ENCODE measurements at places on chromosomes 13 and 19.

DNA sequence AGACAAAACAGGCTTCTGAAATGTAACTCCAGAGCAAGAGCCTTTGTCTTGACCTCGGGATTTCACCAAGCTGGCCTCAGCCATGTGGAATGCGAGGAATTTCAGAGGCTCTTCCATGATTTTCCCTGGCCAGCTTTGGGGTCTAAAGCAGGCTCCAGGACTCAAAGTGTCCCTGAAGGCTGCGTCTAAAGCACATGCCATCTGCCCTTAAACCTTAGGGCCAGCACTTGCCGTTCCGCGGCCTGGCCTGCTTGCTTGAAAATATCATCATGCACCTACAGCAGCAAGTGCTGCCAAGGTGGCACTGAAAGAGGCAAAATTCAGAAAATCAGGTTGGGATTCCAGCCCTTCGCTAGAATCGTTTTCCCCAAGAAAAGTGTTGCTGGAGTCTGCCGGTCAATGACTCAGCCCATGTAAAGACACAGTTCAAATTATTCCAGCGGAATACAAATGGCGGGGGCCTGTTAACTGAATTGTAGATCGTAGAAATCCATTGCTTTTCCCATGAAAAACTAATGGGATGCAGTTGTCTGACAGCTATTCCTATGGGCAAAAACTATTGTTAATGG, 105.7 kb upstream of the RAP2A start:
- peak; percentile 53 for DNase-seq

DNA sequence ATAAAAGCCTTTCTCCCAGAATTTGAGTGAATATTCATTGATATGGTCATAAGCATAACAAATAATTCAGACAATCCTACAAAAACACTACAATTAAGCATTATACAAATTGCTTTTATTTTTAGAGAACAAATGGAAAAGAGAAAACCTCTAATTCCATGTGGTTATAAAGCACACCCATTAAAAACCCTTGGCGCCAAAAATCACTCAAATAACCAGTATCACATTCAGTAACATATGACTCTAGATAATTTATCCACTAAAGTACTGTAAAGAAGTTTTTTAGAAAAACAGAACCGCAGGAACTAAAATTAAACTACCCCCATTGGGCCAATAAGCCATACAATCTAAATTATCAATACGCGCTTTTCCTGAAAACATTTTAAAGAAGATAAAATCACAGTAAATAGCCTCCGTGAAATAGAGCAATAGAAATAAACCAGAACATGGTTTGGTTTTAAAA, 569 bp downstream of the LCP1 start:
- DNase-seq, result no peak

GRCh38 chr13:66560991-66561390, 669.1 kb downstream of the PCDH9 start:
- no peak for DNase-seq

- DNase-seq, result no peak
Measured at GRCh38 chr13:30918662-30919405, 12.8 kb downstream of the MEDAG start.

DNA sequence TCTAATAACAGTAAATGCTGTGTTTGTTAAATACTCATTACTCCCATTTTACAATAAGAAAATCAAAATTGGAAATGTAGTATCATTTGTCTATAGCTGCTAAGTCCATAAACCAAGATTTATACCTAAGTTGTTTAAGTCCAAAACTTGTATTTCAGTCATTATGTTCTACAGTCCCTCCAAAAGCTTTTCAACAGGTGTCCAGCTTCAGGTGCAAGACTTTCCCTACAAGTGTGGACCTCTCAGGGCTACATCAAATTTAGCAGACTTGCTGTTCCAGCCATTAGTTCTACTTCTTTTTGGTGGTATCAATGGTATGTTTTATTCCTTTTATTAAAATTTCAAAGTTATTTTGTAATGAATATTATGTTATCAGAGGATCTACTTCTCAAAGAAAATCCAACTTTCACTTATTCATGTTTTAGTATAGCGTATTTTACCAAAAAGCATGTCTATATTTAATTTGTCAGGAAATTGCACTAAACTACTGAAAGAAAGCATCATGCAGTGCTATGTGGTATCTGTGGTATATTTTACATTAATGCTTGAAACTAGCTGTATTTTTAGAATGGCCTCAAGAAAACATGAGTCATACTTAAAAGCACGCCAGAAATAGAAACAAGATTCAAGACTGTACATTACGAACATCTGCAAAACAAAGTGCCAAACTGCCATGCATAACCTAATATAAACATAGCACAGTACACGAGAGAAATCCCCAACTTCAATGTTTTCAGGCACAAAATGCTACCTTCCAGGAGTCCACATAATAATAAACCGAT, 44.5 kb downstream of the VWA8 start:
- DNase-seq, result peak; percentile 89

GRCh38 chr13:75196147-75196837, 285.7 kb downstream of the TBC1D4 start:
- DNase-seq, result peak; percentile 31

GRCh38 chr13:35473206-35473775, 3.2 kb downstream of the MAB21L1 start:
- DNase-seq, result no peak

Data from astrocyte of the cerebellum (primary cell).